ENCODE measurements at places on chromosomes 7 and 10. TPM values are rescaled to one million over a fixed set of nuclear protein-coding genes. Genes with fewer than 3 reads are reported as not detected.
A peak's percentile ranks its signal among the peaks of the same experiment; 100 is the strongest.

GRCh38 chr10:79342811-79343561 lies 4.3 kb upstream of the PPIF start:
- no peak overlapping the region for H3K27ac ChIP-seq
- DNase-seq = no peak
- no peaks in the 10 kb centered on the region for H3K36me3 ChIP-seq
- no peaks in the 10 kb centered on the region for H3K27me3 ChIP-seq
- no peak overlapping the region for H3K4me3 ChIP-seq
- H3K4me1 ChIP-seq = peaks cover 4% of the 10 kb centered on the region

The NOS3 gene
- 2.0 TPM for total RNA-seq

The GLCCI1 gene
- 15.3 TPM for total RNA-seq

DNA sequence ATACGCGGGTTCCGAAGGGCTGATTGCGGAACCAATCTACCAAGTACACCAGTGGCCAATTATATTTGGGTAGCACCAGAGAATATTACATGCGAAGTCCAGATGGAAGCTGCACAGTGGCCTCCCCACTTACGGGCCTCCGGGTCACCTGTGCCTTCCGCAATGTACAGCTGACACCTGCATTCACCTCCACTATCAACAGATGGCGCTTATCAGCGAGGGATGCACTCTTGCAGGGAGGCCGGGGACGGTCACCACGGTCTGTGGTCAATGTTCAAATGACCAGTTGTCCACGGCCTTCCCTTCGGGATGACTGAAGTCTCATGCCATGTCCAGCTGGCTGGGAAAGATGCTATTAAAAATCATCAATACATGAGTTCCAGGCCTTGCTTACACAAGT lies 47.6 kb downstream of the SLIT1 start:
- no peaks in the 10 kb centered on the region for H3K36me3 ChIP-seq
- H3K4me3 ChIP-seq = no peak overlapping the region
- no peak for DNase-seq
- H3K27me3 ChIP-seq = peaks cover 46% of the 10 kb centered on the region

DNA sequence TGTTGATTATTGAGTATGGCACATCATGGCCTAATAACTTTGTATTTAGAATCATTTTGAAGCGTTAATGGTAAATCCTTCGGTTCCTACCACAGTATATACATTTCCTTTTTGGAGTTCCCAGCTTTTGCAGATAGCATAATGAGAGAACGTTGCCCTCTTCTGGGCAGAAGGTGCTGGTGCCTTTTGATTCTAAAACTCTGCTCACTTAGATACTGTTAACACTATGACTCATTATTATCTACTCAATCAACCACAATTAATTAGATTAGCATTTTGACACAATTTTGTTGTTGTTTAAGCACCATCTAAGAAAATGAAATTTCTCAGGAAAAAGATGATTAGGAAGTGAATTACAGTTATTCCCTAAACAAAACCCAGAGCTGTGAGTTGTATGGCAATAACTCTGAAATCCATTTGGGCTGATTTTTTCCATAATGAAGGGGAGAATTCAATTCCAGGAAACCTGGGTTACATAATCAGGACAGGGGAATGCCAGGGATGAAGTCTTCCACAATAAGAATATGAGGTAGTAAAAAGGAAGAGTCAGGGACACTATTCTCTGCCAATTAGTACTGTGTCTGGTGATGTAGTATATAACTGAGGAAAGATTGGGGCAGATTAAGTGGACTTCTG lies 11.5 kb upstream of the DLD start:
- H3K27me3 ChIP-seq = peaks cover 12% of the 10 kb centered on the region
- no peak overlapping the region for H3K27ac ChIP-seq
- H3K36me3 ChIP-seq = no peaks in the 10 kb centered on the region
- DNase-seq = peak; percentile 44
- no peak overlapping the region for H3K4me3 ChIP-seq
- H3K4me1 ChIP-seq = peaks cover 3% of the 10 kb centered on the region

All from astrocyte (in vitro differentiated cells and primary cell).